GM12878 (cell line): ENCODE measurements at places on chromosomes 6 and 20. TPM values are rescaled to one million over a fixed set of nuclear protein-coding genes. Genes with fewer than 3 reads are reported as not detected.

Gene GPR6
- not detected in 2 replicates for polyA plus RNA-seq

DNA sequence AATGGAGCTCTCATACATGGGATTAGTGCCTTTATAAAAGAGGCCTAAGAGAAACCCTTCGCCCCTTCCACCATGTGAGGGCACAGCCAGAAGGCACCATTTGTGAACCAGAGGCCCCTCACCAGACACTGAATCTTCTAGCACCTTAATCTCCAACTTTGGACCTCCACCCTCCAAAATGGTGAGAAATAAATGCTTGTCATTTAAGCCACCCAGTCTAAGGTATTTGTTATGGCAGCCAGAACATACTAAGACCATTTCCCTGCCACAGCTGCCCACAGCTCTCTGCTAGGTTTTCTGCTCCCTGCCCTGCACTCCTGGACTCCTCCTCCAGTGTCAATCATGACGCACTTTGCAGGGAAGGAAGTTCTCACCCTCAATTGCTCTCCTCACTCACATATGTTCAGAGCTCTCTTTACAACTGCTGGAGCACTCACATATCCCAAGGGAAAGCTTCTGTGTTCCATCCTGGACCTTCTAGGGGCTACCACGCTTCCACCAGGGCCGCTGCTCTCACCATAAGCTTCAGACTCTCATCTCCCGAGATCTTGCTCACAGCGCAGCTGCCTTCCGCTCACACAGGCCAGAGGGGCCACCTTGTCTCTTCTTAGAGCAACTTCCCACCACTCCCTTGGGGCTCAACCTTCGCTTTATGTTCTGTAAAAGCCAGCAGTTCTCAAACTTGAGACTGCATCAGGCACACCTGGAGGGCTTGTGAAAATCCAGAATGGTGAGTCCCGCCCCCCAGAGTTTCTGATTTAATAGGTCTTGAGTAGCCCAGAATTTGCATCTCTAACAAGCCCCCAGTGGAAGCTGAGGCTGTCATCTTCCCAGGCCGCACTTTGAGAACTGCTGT, 1.6 kb upstream of the LY86 start:
- DNase-seq = peak; percentile 95

Gene MEP1A
- polyA plus RNA-seq = not detected in 2 replicates

Gene BFSP1
- polyA plus RNA-seq = 0.10 TPM in 1 of 2 replicates, not detected in the other

DNA sequence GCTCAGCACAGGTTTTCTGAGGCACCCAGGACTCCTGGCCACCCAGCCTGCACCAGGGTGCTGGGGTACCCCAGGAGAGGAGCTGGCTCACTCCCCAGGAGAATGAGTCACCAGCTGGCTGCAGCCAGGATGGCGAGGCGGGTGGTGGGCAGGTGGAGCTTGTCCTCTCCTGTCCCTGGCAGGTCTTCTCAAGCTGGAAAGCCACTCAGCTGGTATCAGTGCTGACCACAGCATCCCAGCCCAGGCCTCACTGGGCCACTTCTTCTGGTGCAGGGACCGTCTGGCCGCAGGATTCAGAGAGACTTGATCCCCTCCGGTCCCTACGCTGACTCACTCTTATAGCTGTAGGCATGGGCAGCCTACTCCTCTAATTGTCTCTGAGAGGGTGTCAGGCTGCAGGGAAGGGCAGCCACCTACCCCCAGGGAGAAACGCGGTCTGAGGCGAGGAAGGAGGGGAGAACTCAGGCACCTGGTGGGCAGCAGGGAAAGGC, 22.2 kb downstream of the TFEB start:
- DNase-seq = no peak

GRCh38 chr6:143062551-143062950, 1.9 kb downstream of the AIG1 start:
- no peak for DNase-seq

Gene MCHR2
- polyA plus RNA-seq = not detected in 2 replicates

Gene PLAGL2
- 19.0 and 21.0 TPM in 2 replicates for polyA plus RNA-seq

- no peak for DNase-seq
Observed at GRCh38 chr6:106730718-106731117, 101.3 kb downstream of the QRSL1 start.

- DNase-seq = no peak
Observed at GRCh38 chr6:108872575-108872974, 24.4 kb downstream of the ARMC2 start.

DNA sequence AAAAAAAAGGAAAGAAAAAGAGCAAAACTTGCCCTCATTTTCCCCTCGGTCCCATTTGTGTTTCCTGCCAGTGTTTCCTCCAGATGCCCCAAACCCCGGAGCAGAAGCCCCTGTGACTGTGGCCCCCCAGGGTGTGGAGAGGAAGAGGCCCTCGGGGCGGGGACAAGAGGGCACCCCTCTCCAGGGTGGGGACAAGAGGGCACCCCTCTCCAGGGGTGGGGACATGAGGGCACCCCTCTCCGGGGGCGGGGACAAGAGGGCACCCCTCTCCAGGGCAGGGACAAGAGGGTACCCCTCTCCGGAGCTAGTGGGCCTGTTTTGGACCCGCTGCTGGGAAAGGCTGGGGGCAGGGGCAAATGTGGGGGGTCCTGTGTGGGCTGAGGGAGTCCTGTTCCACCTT, 13.1 kb downstream of the MYT1 start:
- no peak for DNase-seq

GRCh38 chr6:114039841-114040240, 68.9 kb upstream of the HDAC2 start:
- DNase-seq = no peak

DNA sequence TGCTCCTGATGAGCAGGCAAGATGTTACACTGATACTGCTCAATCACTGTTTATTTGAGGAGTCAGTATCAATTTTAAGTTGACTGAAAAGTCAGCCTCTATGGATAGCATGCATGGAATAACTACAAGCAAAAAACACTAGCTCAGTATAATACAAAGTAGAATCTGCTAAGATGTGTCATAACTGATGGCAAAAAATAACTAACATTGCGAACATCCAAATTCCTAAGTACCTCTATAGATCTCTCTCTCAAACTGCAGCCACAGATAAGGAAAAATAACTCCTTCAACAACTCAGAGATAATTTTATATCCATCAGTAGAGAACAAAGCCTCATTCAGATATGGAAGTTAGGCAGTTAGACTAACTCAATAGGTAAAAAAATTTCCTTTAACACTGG, 16.3 kb downstream of the HDAC2 start:
- no peak for DNase-seq

Gene SYCP2
- polyA plus RNA-seq = not detected in 2 replicates

DNA sequence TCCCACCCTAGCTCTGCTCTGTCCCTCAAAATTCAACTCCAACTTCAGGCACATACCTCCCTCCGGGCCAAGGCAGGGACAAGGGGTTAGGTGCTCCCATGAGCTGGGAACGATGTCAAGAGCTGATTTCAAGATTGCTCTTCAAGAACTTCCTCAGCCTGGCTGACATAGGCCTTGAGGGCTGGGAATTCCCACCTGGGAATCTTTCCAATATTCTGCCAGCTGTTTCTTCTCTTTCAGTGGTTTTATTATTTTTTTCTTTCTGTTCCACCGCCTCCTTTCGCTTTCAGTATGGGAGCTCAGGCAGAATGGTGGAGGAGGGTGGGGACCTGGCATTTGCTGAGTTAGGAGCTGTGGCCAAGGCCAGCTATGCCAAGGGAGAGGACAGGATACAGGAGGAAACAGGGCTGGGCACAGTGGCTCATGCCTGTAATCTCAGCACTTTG, 33.7 kb downstream of the SRSF3 start:
- DNase-seq = no peak

- peak; percentile 72 for DNase-seq
Observed at GRCh38 chr20:62501801-62502495, 26.2 kb upstream of the GATA5 start.

Gene LY6G6D
- not detected in 2 replicates for polyA plus RNA-seq

Gene NOTCH4
- 2.1 and 3.2 TPM in 2 replicates for polyA plus RNA-seq
